Right atrium auricular region (tissue), 2 donors: ENCODE measurements at places on chromosomes 3 and 15. TPM values are rescaled to one million over a fixed set of nuclear protein-coding genes. Genes with fewer than 3 reads are reported as not detected.

DNA sequence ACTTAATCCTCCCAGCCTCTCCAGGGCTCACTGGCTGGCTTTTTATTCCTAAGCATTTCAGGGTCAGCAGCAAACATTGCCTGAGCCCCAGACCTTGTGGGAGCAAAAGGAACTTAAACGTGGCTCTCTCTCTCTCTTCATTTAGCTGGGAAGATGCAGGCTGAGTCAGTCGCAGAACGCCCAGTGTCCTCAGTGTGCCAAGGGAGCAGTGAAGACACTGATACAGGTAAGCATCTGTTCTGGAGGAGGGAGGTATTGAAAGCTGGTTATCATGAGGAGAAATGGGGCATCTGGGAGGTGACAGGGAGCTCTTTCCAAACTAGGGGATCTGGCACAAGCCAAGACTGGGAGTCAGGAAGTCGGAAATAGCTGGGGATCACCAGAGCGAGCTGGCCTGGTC is 4.3 kb downstream of the RHOV start:
- no peak for DNase-seq

The SPINK8 gene
- total RNA-seq = not detected

The ZDHHC23 gene
- 1.1 TPM for total RNA-seq

The KNG1 gene
- not detected for total RNA-seq

- no peak for DNase-seq
Observed at GRCh38 chr3:107251819-107252218, 125.4 kb upstream of the CCDC54 start.

DNA sequence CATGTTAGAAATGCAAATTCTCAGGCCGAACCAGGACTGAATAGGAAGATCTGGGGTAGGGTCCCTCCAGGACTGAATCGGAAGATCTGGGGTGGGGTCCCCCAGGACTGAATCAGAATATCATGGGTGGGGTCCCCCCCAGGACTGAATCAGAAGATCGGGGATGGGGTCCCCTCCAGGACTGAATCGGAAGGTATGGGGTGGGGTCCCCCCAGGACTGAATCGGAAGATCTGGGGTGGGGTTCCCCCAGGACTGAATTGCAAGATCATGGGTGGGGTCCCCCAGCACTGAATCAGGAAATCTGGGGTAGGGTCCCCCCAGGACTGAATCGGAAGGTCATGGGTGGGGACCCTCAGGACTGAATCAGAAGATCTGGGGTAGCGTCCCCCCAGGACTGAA is 48.2 kb upstream of the TNK2 start:
- no peak for DNase-seq

GRCh38 chr15:38860674-38861073 is 296.1 kb upstream of the RASGRP1 start:
- DNase-seq = no peak

- DNase-seq = peak; percentile 81
Observed at GRCh38 chr3:172516318-172517214, 6.7 kb downstream of the TNFSF10 start.

The AMT gene
- 17.6 TPM for total RNA-seq

- DNase-seq = no peak
Observed at GRCh38 chr3:141212555-141212954, 19.1 kb upstream of the PXYLP1 start.

GRCh38 chr3:7546253-7546652 is 685.3 kb downstream of the GRM7 start:
- no peak for DNase-seq

- no peak for DNase-seq
Observed at GRCh38 chr15:38687340-38687739, 122.7 kb upstream of the RASGRP1 start.

DNA sequence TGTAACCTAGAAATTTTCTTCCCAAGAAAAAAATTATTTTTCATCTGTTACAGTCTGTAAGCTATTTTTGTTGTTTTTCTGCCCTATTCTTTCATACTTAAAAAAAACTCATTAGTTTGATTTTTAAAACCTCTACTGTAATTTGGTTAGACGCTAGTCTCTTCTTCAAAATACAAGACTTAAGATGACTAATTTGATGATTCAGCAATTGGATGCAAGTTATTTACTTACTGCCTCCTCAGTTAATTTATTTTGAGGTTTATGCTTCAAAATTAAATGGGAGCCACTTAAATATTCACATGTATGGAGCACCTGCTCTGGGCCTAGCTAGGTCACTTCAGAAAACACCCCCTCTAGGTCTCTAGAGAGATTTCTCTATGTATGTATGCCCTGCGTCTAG is 132.4 kb downstream of the IQCH start:
- no peak for DNase-seq

The SNRPA1 gene
- total RNA-seq = 24.9 TPM
